ENCODE measurements at places on chromosomes 2 and 18. TPM values are rescaled to one million over a fixed set of nuclear protein-coding genes. Genes with fewer than 3 reads are reported as not detected.

APCDD1 gene
- total RNA-seq: not detected

CROCC2 gene
- not detected for total RNA-seq

REG3G gene
- 0.86 TPM for total RNA-seq

PLA2R1 gene
- total RNA-seq: 0.34 TPM

MROH2A gene
- total RNA-seq: not detected

SYT4 gene
- not detected for total RNA-seq

SLC8A1 gene
- 0.07 TPM for total RNA-seq

IFT172 gene
- total RNA-seq: 13.7 TPM

GALM gene
- total RNA-seq: 10.2 TPM

- no peak for DNase-seq
Measured at GRCh38 chr18:22182884-22183697, 13.7 kb downstream of the GATA6 start.

DNA sequence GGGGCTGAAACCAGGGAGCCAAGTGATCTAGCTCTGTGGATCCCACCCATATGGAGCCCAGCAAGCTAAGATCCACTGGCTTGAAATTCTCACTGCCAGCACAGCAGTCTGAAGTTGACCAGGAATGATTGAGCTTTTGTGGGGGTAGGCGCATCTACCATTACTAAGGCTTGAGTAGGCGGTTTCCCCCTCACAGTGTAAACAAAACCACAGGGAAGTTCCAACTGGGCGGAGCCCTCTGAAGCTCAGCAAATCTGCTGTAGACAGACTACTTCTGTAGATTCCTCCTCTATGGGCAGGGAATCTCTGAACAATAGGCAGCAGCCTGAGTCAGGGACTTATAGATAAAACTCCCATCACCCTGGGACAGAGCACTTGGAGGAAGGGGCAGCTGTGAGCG, 96.7 kb downstream of the CCDC148 start:
- no peak for DNase-seq

DNA sequence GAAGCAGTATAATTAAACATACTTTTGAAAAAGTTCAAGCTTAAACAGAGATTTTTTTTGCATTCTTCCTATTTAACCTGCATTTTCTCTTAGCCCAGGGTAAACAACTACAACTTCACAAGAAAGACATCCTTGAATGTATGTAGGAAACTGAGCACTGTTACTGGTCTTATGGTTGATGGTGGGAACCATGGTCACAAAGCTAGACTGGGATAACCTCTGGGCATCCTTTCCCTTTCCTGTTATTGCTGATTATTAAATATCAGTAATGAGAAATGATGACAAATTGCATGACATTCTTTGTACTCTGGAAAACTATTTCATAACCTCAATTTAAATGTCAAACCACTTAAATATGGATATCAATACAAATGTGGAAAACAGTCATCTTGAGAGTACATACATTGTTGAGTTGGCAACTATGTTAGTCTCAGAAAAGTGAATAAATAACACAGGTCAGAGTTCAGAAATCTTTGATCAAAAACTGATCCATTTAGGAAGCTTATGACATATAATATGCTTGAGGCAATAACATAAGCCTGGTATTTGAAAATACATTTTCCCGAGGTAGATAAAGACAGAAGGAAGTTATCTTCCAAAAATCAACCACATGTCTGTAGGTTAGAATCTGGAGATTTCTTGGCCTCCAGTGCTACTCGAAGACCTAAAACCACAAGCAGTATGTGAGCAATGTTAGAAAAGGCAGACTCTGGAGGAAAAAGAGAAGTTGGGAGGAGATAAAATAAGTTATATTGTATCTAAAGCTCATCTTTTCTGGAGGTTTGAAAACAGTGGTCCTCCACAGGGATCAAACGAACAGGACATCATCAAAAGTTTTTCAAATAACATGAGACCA, 65.2 kb upstream of the ST8SIA5 start:
- DNase-seq: no peak

GRCh38 chr18:59605633-59606192, 91.5 kb downstream of the CCBE1 start:
- no peak for DNase-seq

DNA sequence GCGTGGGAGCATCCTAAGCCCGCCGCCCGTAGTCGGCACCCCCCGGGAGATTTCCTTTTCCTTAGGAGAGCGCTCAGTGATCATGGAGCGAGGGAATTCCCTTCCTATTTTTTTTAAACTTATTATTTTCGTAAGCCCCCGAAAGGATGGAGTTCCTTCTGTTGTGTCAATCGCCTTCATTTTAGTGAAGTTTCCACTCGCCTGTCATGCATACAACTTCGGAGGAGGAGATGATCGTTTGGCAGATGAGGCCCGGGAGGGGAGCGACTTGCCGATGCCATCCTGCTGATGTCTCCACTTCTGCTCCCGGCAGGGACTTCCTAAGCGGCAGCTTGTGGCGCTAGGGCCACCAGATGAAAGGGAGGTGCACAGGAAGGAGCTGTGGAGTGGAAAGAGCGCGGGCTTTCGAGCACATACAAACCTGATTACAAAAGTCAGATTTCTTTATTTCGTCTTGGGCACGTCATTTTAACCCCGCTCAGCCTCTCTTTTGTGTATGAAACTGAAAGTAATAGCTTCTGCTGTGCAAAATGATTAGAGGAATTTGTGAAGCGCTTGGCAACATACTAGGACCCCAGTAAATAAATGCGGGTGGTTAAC, at the start of gene ADGRF3:
TSS of gene ADGRF3 (minus strand) at position 336 of the 600 bp plus-strand sequence. CDS start 555 bp downstream, outside the sequence.
- no peak for DNase-seq

DNA sequence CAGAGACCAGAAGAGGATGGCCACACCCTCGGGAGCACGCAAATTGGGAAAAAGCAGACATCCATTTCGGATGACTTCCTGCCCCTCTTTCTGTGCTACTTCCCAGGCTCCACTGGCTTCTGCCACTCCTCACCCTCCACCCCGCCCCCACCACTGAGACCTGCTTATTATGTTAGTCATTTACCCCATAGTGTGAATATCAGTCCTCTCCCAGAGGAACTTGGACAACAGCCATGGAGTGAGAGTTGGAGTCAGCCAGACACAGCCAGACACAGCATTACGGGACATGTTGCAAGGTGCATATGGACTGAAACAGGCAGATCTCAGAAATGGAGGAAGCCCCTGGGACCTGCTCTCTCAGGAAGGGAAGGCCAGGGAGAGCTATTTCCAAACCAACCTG, 51.8 kb downstream of the CTIF start:
- peak; percentile 2 for DNase-seq

DNA sequence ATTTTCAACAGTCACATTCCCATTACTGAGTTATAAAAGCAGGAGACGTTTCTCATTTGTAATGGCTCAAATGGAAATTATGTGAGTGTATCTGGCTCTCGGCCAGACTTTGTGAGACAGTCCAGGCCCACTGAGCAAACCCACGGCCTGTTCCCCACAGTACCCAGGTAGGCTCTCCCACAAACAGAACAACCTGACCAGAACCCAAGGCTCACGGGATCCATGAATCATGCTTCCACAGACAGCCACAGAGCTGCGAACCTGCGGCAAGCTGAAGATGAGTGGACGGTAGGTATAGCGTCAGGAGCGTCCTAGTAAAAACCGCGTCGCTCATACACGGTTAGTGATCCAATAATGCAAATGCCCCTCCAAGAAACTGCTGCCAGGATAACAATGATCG, 34.2 kb downstream of the NDUFA10 start:
- DNase-seq: no peak

DNA sequence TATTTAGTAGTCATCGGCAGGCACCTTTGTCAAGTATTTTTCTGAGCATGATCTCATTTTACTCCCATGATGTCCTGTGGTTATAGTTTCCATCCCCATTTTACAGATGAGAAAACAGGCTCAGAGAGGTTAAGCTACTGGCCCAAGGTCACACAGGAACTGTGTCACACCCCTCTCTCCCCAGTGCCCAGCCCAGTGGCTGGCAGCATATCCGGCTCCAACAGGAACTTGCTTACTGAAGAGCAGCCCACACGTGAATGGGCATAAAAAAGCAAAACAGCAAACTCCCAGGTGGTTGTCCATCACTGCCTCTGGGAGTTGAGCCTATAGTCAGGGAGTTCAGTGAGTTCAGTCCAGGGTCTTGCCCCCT, 8.3 kb upstream of the KLF11 start:
- no peak for DNase-seq

DNA sequence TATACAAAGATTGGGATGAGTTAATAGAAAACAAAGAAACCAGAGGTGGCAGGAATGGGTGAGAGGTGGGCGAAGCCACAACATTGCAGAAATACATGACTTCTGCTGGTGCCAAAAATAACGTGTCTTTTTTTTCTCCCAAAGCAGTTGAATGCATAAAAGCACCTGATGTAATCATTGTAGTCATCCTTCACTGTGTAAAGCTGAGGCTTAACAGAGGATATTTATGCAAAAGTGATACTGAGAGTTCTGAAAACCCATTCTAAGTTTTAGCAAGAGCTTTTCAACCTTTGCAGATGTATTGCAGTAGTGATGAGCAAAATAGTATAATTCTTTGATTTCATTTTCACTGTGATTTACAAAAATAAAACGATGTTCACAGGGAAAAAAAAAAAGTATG, 173.0 kb downstream of the PTGR3 start:
- DNase-seq: no peak

- DNase-seq: peak; percentile 44
Measured at GRCh38 chr2:219736209-219736608, 108.8 kb downstream of the SLC4A3 start.

GRCh38 chr2:102342888-102343287, 12.7 kb upstream of the IL18R1 start:
- no peak for DNase-seq

- DNase-seq: no peak
Measured at GRCh38 chr2:4931721-4932365, 760.3 kb upstream of the SOX11 start.

- no peak for DNase-seq
Measured at GRCh38 chr2:73704285-73704684, 32.9 kb downstream of the TPRKB start.

GRCh38 chr2:5818961-5819600, 126.9 kb downstream of the SOX11 start:
- no peak for DNase-seq

GRCh38 chr2:238645095-238645494, 202.8 kb upstream of the TWIST2 start:
- no peak for DNase-seq

DNA sequence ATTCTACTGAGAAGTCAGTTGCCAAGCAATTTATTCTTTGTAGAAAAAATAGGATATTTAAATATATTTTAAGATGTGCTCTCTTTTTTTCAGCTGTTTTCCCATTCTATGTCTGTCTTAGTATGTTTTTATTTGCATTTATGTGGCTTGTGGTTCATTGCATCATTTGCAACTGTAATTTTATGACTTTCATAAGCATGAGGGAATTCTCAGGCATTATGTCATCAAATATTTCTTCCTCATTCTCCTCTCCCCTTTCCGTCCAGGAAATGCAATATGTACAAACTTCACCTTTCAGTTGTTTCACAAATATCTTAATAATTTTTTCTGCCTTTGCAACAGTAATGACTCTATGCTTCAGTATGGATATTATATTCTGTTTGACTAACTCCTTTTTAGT, 560.2 kb upstream of the LRATD1 start:
- DNase-seq: no peak

DNA sequence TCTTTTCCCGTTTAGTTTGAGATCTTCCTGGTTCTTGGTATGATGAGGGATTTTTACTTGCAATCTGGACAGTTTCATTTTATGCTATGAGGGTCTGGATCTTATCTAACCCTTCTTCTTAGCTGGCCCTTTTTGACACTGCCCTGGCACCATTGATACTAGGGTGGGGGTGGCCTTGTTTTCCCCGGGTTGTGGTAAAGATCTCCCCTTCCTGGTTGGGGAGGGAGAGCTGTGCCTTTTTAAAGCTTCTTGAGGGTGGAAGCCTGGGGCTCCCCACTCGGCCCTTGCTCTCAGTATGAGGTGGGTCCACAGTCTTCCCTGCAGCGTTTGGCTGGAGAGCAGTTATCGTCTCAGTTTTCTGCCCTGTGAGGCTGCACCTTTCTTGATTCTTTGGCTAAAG, 66.1 kb downstream of the ASB1 start:
- DNase-seq: no peak

GRCh38 chr2:120594856-120595685, 140.6 kb upstream of the GLI2 start:
- peak; percentile 33 for DNase-seq

DNA sequence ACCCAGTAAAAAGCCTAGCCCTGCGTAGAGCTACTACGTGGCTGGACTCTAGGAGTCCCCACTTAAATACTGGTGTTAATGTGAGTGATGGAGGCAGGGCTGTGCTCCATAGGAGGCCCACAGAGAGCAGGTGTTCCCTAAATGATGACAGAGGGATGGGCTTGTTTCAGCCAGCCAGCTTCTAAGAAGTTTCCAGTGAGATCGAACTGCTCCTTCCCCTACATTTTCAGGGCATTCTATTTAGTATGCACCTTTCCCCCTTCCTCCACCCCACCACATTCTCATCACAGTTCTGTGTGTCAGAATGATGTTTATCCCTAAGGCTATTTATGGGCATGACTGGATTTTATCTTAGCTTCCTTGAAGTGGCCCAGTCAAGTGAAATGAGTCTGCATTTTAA, 213.0 kb downstream of the TRIB2 start:
- no peak for DNase-seq

GRCh38 chr2:212936572-212936971, 214.8 kb downstream of the IKZF2 start:
- no peak for DNase-seq

- no peak for DNase-seq
Measured at GRCh38 chr2:70991142-70991541, 3.5 kb downstream of the TEX261 start.
